ENCODE measurements at places on chromosomes 3 and 15.

DNA sequence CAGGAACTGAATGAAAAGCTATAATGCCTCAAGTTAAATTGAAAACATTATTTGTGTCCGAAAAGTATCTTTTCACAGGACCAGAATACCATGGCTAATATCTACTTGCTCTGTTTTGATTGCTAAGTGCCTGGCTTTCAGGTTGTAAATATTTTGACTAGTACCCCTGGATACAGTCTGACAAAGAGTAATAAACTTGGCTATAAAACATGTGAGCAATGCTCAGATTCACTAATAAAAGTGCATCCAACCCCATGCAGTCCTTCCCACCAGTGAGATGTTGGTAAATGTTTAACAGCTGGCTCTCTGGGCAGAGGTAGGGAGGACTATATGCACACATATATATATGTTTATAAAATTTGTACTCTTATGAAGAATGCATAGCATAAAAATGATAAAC lies 281.8 kb upstream of the TGFBR2 start:
- H3K4me3 ChIP-seq, result no peak overlapping the region
- no peak for DNase-seq
- H3K4me1 ChIP-seq, result peaks cover 7% of the 10 kb centered on the region
- H3K36me3 ChIP-seq, result peaks cover 3% of the 10 kb centered on the region
- no peaks in the 10 kb centered on the region for H3K27me3 ChIP-seq
- no peak overlapping the region for H3K27ac ChIP-seq

DNA sequence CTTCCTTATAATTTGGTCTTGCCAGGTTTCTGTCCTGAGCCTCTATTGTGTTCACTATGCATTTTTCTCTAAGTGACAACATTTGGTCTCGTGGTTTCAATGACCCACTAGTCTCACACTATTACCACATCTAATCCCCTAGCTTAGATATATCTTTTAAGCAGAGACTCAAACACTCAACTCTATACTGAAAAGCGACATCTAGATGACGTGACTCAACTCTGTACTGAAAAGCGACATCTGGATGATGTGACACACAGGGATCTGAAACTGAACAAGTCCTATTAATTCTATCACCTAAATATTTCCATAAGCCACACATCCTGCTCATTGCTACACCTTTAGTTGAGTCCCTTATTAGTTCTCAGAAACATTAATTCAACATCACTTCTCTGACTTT lies 141.7 kb upstream of the MBNL1 start:
- H3K27ac ChIP-seq, result no peak overlapping the region
- H3K36me3 ChIP-seq, result no peaks in the 10 kb centered on the region
- no peaks in the 10 kb centered on the region for H3K27me3 ChIP-seq
- H3K4me1 ChIP-seq, result no peaks in the 10 kb centered on the region
- H3K4me3 ChIP-seq, result no peak overlapping the region

DNA sequence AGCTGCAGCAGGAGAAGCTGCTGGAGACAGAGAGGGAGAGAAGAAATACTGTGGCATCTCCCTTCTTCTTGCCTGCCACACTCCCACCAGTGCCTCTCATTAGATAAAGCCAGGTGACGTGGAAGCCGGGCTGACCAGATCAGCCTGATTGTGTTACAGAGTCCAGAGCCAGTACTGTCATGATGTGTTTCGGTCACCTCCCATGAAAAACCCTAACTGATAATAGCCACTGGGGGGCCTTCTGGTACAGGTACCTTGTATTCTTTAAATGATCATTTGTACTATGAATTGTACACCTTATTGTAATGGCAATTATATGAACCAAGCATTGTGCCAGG lies 125.8 kb upstream of the TMEM108 start:
- H3K4me1 ChIP-seq, result peaks cover 3% of the 10 kb centered on the region
- no peak for DNase-seq
- no peak overlapping the region for H3K4me3 ChIP-seq
- no peak overlapping the region for H3K27ac ChIP-seq
- H3K36me3 ChIP-seq, result no peaks in the 10 kb centered on the region

DNA sequence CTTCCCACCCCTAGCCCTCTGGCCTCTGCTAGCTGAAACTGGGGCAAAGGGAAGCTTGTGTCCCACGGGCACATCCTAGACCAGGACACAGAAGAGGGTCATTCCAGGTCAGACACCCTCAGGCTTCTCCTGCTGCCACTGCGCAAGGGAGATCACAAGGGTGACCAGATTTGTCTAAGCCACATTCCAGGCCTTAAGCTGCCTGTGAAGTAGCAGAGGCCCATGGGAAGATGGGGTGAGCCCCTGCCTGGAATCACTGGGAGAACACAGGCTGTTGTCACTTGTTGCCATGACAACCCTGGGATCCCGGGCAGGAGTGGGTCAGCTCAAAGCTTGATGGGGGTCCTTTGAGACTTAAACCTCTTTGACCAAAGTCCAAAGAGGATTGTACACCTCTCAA lies 10.8 kb downstream of the STRA6 start:
- no peak for DNase-seq
- peaks cover 7% of the 10 kb centered on the region for H3K36me3 ChIP-seq
- no peak overlapping the region for H3K4me3 ChIP-seq
- H3K27me3 ChIP-seq, result no peaks in the 10 kb centered on the region
- H3K4me1 ChIP-seq, result peaks cover 24% of the 10 kb centered on the region
- H3K27ac ChIP-seq, result no peak overlapping the region
